ENCODE measurements at places on chromosomes 2 and 18.

DNA sequence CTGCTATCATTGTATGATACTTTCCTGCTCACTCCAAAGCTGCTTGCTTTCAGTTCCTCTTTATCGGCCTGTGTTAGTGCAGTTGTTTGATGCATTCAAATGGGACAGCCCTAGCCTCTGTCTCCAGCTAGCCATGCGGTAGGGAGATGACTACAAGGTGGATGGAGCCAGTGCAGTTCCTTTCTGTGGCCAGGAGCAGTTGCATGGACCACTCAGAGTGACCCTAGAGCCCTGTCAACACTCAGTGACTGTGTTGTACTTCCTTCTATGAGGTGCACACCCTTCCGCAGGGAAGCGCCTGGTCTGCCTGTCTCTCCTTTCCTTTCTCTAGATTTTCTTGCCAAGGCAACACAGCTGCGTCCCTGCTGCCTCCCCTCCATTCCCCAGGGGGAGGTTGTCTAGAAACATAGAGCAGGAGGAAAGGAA is 33.8 kb downstream of the KCNS3 start:
- DNase-seq, result peak; percentile 52

GRCh38 chr18:22020127-22020866 is 149.1 kb upstream of the GATA6 start:
- DNase-seq, result no peak

- DNase-seq, result peak; percentile 46
Measured at GRCh38 chr18:58314284-58314683, 270.3 kb downstream of the NEDD4L start.

- no peak for DNase-seq
Measured at GRCh38 chr2:145379934-145380333, 860.0 kb upstream of the ZEB2 start.

- DNase-seq, result no peak
Measured at GRCh38 chr18:9824474-9824832, 61.3 kb upstream of the TXNDC2 start.

DNA sequence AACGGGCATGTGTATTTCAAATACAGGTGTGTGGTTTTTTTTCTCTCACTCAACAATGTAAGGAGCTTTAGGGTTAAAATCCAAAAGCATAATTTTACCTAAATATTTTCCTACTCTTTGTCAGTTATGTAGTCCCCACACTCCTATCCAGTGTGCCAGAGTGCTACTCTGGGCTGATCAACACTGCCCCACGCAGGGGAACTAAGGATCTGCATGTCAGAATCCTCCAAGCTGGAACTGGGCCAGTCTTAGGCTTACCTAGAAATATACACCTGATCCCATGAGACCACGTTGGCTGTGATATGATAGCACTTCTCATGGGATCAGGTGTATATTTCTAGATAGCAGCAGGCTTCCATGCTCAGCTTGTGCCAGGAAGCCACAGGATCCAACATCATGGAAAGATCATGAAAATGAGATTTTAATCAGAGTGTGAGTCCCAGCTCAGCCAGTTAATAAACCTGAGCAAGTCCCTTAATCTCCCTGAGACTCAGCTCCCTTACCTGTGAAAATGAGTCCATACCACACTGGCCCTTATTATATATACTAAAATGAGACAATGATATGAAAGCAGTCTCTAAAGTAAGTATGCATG is 29.7 kb downstream of the CCDC141 start:
- DNase-seq, result no peak

DNA sequence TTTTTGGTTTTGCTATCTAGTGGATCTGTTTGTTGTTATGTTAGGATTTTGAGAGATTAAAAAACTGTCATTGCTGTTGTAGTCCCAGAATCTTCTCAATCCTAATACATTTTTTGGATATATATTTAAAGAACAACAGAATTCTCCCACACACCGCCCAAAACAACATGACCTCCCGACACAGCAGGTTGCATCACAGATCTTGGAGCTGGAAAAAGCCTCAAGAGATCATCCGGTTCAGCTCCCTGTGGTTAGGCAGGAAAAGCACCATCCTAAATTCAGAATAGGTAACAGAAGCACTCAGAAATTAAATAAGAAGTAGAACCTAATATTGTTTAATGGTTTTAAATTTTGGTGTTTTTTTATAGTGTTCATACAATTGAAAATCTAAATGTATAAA is 251.4 kb upstream of the STON1 start:
- no peak for DNase-seq

- DNase-seq, result peak; percentile 70
Measured at GRCh38 chr2:200138391-200139124, 167.9 kb upstream of the SPATS2L start.

DNA sequence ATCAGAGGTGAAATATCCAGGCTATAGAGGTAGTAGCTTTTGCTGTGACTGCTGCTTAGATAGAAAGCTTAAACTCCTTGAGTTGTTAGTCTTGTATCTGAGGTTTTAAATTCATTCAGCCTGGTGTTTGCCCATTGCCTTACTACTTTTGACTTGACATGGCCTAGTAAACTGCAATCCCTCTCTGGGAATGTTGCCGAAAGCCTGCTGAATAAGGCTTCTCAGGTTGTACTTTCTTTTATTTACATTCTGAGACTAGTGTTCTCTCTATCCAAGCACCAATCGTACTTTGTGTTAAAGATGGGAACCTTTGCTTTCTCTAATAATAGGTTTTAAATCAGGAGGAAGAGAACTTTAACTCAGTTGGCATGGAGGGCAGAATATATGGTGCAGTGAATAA is 357.6 kb upstream of the CWC22 start:
- no peak for DNase-seq

GRCh38 chr2:45330637-45331409 is 280.2 kb downstream of the SRBD1 start:
- DNase-seq, result no peak

GRCh38 chr2:16386431-16386830 is 279.2 kb downstream of the CYRIA start:
- DNase-seq, result peak; percentile 34

DNA sequence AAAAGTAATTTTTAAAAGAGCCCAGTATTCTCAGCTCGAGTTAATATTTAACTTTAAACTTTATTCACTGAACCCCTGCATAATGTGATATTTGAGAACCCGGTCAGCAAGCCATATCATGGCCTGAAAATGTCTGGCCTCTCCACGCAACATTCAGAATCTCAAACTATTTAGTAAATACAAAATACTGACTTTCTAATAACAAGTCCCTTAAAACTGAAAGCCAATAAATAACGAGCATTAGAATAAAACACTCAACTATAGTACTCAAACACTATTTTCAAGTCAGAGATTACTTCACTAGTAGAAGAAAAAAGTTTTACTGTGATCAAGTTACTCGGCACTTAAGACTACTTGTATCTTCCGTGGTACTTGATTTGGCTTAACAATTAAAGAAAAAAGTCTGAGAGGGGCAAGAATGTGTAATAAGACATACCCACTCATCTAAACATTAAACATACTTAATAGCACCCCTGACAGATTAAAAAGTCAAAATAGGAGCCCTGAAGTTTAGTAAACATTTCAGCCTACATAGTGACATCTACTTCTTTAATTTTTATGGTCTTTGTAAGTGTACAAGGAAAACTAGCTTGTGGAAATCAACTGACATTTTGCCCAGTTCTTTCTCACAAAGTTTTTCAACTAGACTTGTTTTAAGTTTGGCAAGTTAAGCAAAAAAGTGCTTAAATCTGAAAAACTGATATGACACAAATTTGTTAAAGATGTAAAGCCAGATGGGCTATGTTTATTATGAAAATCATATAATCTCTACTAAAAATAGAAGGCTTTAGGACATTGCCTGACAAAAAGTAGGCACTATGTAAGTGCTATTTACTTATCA is 38.2 kb downstream of the RTN4 start:
- DNase-seq, result no peak

DNA sequence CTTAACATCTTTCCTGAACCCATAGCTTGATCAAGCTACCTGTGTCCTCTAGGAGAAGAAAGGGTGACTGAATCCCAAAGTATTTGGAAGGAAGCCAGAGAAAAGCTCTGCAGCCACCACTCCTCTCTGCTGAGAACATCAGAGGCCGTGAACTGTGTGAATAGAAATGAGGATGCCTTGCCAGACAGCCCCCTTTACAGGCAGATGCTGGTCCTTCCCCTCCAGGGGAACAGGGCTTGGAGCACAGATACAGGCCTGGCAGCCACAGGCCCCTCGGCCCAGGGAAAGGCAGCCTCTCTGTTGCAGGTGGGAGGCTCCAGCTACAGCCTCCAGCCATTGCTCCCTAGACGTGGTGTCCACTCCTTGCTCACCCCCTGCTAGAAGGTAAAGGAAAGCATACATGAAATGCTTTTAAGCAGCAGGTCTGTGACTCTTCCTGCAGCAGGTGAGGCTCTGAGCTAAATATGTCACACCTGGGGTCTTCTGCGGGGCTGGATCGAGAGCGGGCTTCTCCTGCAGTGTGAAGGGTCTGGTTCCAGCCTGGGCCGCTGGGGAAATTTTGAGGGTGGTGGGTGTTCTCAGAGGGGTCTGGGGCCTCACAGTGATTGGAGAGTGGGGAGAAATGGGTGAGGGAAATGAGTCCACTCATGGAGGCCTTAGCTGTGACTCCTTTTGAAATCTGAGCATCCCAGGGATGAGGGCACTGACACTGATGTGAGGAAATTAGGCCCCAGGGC is 234.0 kb downstream of the KLHL29 start:
- no peak for DNase-seq

DNA sequence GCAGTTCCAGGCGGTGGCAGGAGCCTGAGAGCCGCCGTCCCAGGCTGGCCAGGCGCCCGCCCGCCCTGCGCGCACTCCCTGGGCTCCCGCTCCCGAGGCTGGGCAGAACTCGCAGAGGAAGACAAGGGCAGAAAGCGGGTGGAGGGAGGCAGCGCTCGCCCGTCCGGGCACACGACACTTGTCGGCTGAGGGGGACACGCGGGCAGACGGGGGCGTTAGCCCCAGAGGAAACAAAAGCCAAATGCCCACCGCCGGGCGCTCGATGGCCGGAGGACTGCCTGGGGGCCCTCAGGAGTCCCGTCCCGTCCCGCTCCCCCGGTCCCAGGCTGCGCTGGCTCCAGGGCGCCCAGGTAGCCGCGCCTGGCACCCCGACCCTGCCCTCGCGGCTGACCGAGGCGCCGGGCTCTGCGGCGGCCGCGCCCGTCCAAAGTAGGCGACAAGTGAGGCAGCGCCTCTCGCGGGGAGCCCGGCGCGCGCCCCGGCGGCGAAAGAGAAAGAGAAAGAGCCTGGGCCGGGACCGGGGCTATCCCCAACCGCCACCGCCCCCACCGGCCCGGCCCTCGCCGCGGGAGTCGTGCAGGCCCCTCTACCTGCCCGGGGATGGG is 491 bp downstream of the L3MBTL4 start:
- no peak for DNase-seq

- DNase-seq, result no peak
Measured at GRCh38 chr18:49911427-49911826, 98.1 kb upstream of the ACAA2 start.

- DNase-seq, result no peak
Measured at GRCh38 chr2:180706694-180707093, 273.7 kb upstream of the UBE2E3 start.

Measured in muscle of back (tissue), 13 donors.